LNCaP clone FGC (cell line): ENCODE measurements at places on chromosomes 4 and X.

GRCh38 chr4:11724731-11725130, 296.0 kb upstream of the HS3ST1 start:
- no peak for DNase-seq

DNA sequence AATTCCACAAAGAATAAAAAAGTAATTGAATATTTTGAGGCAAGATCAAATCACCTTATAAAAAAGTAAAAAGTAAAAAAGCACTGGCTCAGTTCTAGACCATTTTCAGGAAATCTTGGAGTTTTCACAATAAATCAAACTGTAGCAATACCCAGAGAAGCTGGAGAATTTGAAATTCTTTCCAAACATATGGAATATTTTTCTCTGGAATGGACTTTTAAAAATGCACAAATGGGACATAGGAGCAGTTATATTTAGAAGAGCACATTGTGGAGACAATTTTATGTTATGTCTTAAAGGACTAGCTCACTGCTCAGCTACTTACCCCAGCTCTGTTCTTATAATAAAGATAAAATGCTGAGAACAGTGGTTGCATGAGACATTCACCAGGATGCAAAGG, 211.9 kb upstream of the KIT start:
- no peak for DNase-seq

DNA sequence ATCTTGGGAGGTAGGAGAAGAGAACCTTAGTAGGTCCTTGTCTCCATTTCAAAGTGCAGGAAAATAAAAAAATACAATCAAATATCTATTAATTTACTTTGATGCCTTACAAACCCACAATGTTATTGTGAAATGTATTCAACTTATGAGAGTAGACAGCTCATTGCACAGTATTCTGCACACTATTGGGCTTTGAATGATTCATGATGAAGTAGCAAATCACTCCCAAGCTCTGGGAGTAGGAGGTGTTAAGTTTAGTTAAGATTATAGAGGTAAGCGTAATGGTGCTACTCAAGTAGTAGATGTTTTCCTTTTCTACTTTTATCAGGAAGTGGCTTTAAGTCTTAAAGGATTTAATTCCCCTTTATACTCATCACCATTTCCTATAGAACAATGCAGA, 32.8 kb upstream of the TMPRSS11A start:
- no peak for DNase-seq

DNA sequence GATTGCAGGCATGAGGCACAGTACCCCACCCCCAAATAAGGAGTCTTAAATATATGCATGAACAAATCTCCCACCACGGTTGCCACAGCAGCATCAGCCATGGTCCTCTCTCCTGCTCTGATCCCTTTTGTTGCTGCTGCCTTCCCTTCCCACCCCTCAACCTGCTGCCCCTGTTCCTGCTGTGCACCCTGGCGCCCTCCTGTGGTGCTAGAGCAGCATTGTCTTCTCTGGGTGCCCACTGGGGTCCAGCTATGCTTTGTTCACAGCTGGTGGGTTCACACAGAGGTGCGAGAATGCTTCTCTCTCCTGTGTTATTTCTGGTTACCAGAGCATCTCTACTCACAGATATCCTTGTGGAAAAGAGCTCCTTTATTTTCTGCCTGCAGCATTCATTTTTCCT, 116.2 kb downstream of the GATB start:
- no peak for DNase-seq

DNA sequence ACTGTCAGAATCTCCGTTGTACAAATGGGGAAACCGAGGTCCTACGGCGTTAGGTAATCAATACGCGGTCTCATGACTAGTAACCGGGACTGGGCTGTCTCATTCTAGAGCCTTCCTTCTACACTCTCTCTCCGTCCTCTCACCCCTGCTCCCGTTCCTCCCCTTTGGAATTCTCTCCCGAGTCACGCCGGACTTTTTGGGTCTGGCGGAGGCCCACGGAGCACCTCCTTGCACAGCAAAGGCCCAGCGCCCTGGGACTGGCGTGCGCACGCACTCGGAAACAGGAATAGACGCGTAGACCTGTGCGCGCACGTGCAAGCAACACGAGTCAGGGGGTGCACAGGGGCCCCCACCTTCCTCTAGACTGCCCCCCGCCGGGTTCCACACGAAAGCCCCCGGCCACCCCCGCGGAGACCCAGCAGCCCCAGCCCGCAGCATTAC, 361 bp downstream of the QDPR start:
- no peak for DNase-seq

DNA sequence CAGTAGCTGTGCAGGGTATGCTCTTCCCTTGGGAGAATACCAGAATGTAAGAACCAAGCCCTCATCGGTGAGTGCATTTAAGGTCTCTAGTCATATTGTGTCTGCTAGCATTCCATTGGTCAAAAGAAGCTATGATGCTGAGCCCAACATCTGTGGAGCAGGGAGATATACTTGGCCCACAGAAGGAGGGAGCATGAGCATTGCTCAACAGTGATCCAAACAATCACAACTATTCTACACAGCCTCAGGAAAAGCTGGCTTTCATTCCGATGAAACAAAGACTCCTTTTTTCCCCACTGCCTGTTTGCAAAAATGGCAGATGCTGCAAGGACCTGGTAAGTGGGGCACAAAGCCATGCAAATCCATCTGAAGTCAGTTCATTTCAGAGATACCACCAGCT, 80.6 kb upstream of the DHX15 start:
- DNase-seq: no peak

- DNase-seq: no peak
These were observed 442.1 kb downstream of the CENPC start for GRCh38 chr4:67103001-67103747.

GRCh38 chr4:174592256-174592984, 70.1 kb upstream of the HPGD start:
- DNase-seq: no peak

- DNase-seq: no peak
These were observed 641.3 kb downstream of the RPA4 start for GRCh38 chrX:97524997-97525396.

DNA sequence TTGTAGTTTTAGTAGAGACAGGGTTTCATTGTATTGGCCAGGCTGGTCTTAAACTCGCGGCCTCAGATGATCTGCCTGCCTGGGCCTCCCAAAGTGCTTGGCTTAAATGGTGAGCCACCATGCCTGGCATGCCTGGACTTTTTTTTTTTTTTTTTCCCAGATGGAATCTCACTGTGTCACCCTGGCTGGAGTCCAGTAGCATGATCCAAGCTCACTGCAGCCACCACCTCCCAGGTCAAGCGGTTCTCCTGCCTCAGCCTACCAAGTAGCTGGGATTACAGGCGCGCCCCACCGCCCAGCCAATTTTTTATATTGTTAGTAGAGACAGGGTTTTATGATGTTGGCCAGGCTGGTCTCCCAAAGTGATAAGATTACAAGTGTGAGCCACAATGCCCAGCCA, 8.4 kb downstream of the UBE2K start:
- no peak for DNase-seq

DNA sequence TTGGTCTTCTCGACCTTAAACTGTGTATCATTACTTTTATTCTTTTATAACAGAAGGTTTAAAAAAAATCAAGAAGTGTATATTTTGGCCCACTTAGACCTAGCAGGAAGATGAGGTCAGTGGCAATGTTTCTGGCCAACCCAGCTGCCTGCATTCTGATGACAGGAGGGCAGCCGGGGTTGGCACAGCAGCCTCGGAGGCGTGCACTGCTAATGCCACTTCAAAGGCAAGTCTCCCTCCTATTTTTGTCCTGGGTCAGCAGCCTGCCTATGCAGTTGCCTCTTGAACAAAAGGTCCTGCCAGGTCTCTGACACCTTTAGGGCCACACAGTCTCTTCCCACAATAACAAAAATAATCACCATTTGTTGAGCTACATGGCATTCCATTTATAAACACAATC, 89.4 kb upstream of the MYOZ2 start:
- no peak for DNase-seq

GRCh38 chrX:151570561-151570960, 7.1 kb downstream of the PASD1 start:
- DNase-seq: no peak

GRCh38 chr4:7387925-7388324, 46.8 kb downstream of the PSAPL1 start:
- DNase-seq: no peak
